ENCODE measurements at places on chromosomes 13 and 19. TPM values are rescaled to one million over a fixed set of nuclear protein-coding genes. Genes with fewer than 3 reads are reported as not detected.

Gene FXYD7
- not detected for total RNA-seq

Gene MEIOSIN
- total RNA-seq, result not detected

Gene ZNF260
- total RNA-seq, result 5.7 TPM

Gene ADGRE2
- 46.0 TPM for total RNA-seq

Gene BSPH1
- not detected for total RNA-seq

Gene CEACAM19
- 1.6 TPM for total RNA-seq

Gene ESD
- 71.4 TPM for total RNA-seq

Gene SIGLEC11
- total RNA-seq, result under 0.01 TPM

Gene RDH8
- total RNA-seq, result not detected

Gene PABPC3
- 0.54 TPM for total RNA-seq

Gene PDX1
- total RNA-seq, result not detected

Gene ZNF224
- 16.7 TPM for total RNA-seq

Gene ZNF790
- total RNA-seq, result 3.5 TPM

Gene SYT3
- 0.81 TPM for total RNA-seq
